Fibroblast of skin of left biceps (primary cell): ENCODE measurements at places on chromosomes 5 and 9.

DNA sequence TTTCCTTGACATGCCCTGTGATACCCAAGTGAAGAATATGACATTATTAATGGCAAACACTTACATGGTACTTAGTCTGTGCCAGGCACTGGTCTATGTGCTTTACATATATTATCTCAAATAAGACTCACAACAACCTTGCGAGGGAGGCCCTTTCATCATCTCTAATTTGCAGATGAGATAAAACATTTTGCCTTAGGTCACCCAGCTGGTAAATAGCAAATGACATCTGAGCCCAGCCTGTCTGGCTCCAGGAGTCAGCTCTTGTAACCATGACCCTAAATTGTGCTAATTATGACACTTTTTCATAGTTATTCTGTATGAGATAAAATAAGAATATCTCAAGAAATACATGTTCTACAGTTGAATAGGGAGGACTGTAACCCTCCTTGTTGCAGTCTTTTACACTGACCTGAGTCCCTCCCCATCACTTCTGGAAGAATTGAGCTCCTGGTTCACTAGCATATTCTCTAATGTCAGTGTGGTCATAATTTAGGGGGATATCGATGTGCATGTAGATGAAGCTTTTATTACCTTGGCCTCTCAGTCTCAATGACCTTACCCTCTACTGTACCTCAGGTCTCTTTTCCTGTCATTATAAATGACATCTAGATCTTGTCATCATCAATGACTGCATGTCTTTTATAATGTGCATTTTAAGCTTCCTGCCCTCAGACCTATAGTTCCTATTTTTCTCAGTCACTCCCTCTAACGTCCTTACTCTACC lies 126.1 kb upstream of the HAPLN1 start:
- no peak for DNase-seq

DNA sequence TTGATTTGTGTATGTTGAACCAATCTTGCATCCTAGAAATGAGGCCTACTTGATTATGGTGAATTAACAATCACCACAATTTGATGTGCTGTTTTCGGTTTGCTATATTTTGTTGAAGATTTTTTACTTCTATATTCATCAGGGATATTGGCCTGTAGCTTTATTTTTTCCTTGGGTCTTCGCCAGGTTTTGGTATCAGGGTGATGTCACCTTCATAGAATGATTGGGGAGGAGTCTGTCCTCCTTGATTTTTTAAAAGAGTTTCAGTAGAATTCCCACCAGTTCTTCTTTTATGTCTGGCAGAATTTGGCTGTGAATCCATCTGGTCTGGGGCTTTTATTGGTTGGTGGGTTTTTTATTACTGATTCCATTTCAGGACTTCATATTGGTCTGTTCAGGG lies 115.2 kb downstream of the CPLANE1 start:
- DNase-seq, result peak; percentile 10

DNA sequence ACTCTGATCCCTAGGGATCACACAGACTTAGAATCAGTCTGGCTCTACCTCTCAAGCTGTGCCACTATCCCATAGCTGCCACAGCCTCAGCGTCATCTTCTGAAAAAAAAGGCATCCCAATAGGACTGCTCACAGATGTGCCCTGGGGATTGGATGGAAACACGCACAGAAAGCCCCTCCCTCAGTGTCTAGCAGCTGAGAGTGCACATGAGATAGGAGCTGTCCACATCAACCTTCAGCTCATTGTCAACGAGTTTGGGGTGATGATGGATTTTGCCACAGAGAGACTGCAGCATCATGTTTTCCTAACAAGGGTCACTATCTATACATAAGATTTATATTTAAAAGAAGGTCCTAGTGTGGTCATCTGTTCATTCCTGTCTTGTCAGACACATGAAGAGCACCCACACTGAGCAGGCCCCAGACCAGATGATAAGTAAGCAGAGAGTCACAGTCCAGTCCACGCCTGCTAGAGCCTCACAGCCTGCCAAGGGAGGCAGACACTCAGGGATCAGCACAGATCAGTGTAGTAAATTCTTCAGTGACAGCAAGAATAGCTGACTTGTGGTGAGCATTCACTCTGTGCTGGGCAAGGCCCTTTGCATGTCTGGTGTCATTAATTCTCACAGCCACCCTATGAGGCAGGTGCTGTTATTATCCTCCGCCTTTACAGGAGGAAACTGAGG lies 25.8 kb downstream of the AFAP1L1 start:
- no peak for DNase-seq

- peak; percentile 93 for DNase-seq
Observed at GRCh38 chr9:13942695-13943094, 371.2 kb downstream of the NFIB start.

GRCh38 chr5:40489421-40489820 lies 190.3 kb upstream of the PTGER4 start:
- no peak for DNase-seq

GRCh38 chr5:180974612-180975315 lies 13.9 kb upstream of the BTNL3 start:
- no peak for DNase-seq

DNA sequence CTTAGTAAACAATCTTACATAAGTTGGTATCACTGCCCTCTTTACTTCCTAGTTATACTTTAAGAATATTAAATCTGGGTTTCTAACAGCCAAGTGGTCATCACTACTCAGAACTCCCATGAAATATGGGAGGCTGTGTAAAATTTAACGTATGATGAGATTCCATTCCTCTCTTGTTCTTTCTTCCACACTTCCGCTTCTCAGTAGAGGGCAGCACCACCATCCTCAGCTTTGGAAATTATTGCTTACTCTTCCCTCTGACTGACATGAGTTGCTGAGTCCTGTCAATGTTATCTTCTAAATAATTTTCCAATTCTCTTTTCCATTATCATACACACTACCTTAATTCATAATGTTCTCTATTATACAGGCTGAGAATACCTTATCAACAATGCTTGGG lies 194.0 kb downstream of the RFX3 start:
- DNase-seq, result no peak

DNA sequence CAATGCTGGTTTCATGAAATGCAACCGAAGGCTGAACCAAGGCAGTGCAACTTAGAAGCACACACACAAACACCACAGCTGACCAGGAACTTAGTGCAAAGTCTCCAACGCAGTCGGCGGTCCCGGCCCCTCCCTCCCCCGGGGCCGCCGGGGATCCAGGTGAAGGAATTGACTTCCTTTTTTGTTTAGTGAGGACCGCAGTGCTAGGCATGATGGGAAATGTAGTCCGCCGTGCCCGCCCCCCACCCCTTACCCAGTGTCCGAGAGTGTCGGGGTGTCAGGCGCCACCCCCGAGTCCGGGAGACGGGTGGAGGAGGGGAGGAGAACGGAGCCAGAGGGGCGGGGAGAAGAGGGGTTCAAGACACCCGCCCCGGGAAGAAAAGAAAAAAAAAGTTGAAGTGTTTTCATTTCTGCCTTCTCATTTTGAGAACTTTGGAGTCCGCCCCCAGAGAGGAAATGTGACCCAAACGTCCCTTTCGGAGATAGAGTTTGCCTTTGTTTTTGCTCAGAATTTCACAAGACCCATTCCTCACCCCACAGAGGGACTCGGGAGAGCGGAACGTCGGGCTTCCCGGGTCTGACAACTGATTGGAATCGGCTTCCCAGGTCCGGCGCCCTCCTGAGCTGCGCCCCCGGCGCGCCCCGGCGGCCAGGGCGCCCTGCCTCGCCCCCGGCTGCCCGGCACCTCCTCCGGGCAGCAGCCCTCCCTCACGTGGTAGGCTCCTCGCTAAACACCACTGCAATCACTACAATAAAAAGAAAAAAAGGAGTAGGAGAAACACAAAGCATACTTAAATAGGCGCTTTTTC lies 2.0 kb downstream of the IER5L start:
- peak; percentile 83 for DNase-seq

DNA sequence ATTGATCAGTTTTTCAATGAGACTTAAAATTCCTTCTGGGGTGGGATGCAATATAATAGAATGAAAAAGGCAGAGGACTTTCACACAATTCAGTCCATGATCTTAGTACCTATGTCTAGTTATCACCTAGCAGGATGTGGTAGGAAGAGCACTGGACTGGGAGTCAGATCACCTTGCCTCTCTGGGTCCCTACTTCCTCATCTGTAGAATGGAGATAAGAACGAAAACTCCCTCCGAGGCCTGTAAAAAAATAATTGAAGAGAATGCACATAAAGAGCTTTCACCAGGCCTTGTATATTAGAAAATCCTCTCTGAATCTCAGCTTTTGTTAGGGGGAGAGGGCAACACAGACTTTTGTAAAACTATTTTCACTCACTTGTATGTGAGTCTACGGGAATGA lies 681 bp upstream of the TMEFF1 start:
- DNase-seq, result no peak

DNA sequence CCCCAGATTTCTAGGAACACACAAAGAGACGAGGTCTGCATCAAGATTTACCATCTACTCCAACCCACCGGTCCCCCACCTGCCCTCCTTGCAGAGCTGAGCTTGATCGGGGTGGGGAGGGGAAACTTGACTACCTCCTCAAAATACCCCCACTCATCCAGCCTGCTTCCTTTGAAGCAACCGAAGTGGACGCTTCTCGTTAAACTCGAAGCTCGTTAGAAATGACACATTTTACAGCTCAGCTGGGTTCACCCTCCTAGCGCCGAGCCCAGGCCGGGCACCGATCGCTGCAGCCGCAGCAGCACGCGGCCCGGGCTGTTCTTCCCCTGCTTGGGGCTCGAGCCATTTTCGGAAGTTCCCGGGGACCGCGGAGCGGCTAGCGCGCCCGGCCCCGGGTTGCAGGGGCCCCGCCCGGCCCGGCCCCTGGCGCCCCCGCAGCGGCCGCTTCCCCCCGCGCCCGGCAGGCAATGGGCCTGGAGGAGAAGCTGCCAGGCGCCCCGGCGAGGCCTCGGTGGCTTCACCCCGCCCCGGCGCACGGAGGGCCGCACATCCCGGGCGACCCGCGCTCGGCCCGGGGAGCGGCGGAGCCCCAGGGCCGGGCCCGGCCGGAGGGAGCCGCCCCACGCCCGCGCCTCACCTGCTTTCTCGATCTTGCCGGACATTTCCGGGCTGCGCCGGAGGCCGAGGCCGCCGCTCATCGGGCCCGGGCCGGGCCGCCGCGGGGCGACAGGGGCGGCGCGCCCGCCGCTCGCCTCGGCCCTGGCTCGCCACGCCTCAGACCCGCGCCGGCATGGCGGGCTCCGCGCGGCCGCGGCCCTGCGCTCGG lies 530 bp downstream of the RAPGEF1 start:
- DNase-seq, result no peak

- DNase-seq, result no peak
Observed at GRCh38 chr9:36132086-36132485, 4.4 kb upstream of the GLIPR2 start.

- no peak for DNase-seq
Observed at GRCh38 chr9:105126226-105126625, 118.2 kb upstream of the SLC44A1 start.

GRCh38 chr9:95103871-95104580 lies 213.5 kb downstream of the FANCC start:
- no peak for DNase-seq

- DNase-seq, result no peak
Observed at GRCh38 chr5:152061095-152061494, 136.4 kb upstream of the GLRA1 start.

GRCh38 chr9:76521906-76522305 lies 62.9 kb downstream of the GCNT1 start:
- DNase-seq, result no peak

GRCh38 chr9:36056896-36057295 lies 20.2 kb downstream of the RECK start:
- no peak for DNase-seq

GRCh38 chr5:181044662-181045305 lies 4.7 kb downstream of the BTNL9 start:
- DNase-seq, result no peak

DNA sequence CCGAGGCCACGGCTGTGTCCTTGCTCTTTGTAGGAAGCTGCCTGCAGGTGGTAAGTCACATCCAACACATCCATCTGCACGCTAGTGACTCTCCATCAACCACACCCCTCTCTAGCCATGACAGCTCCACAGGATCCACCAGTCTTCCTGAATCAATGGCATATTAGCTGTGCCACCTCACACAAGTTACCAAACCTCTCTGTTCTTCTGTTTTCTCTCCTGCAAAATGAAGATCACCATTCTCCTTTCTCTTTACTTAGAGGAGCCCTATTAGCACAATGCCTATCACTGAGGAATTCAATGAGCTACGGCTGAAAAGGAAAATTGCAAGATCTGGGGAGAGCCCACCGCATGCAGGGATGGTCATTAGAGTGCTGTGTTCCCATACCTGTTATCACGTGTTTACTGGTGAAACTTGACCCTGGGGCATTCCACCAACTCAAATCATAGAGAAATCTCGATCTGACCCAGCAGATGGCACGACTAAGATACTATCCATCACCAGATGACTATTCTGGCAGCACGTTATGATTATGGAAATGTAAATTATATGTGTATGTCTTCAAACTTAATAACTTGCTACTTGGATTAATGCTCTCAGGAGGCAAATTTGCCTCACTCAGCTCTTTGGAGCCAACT lies 20.9 kb downstream of the WHRN start:
- no peak for DNase-seq

DNA sequence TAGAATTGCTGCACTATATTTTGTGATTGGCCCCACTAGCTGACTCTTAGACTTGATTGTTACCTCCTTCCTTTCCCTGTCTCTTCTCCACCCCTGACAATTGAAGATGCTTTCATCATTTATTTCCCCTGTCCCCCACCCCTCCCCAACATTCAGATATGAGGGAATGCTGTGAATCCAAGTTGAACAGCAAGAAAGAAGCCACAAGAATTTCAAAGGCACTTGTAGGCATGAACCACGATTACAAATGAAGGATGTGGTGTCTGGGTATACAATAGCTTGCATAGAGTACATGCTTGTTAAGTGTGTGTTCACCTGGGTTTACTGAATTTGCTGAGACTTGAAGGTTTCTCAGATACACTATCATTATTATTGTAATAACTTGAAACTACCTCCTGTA lies 78.3 kb upstream of the TRIO start:
- peak; percentile 51 for DNase-seq
